Right lung (tissue), 10 donors: ENCODE measurements at places on chromosomes 2 and 18.

- no peak for DNase-seq
Measured at GRCh38 chr2:45836740-45837139, 185.3 kb downstream of the PRKCE start.

- DNase-seq = no peak
Measured at GRCh38 chr18:79779021-79779699, 18.6 kb upstream of the KCNG2 start.

DNA sequence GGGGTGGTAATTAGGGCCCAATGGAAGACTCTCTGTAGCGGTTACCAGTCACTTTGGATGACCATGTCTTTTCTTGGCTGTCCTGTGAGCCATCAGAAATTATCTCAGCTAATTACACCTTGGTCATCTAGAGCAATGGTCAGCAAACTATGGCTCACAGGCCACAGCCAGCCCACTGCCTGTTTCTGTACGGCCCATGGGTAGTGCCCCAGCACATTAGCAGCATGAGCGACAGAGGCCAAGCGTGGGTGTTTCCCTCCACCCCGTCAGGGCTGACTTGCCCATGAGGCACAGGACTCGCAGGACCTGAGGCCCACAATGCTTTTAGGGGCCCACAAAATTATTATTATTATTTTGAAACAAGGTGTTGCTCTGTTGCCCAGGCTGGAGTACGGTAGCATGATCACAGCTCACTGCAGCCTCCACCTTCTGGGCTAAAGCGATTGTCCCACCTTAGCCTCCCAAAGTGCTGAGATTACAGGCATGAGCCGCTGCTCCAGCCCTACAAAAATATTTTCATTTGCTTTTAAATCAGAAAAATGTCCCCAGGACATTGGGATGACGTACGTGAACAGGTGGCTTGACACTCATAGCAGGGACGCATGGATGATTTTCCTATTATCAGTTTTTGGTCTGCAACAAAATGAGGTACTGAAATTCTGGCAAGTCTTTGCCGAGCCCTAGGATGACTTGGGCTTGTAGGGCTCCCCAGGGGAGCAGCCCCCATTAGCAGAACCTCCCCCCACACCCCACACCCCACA, 29.3 kb upstream of the CEP68 start:
- no peak for DNase-seq

DNA sequence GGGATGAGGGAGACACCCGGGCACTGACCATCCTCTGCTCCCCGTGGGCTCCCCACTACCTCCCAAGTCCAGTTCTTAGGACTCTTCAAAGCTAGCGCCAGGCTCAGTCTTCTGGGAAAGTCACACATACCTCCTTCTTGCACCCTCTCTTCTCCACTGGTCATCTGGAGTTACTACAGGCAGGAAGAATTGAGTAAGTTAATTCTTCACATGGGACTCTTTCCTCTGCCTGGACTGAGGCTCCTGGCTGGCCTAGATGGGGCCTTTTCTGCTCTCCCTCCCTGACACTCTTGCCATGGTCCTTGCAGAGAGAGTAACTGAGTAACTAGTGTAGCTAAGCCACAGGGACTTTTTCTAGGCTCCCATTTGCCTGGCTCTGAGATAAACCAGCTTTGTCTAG, 96.5 kb upstream of the CELF4 start:
- DNase-seq = no peak

DNA sequence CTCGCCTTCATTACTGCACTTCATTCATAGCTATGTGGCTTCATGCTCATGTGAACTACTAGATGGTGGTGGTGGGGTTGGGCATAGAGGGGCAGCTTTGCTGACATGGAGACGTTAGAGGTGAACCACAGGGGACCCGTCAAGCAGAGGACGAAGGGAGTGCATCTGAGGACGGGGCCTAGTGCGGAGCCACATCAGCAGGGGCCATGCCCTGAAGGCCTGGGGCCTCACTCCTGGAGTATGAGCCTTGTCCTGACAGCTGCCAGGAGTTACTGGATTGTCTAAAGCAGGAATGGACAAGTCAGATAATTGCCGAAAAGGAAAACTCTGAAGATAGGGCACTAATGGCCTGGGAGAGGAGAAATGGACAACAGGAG, 36.4 kb downstream of the KCNF1 start:
- no peak for DNase-seq
